Non-pigmented ciliary epithelial cell (primary cell): ENCODE measurements at places on chromosomes 5 and 9.

DNA sequence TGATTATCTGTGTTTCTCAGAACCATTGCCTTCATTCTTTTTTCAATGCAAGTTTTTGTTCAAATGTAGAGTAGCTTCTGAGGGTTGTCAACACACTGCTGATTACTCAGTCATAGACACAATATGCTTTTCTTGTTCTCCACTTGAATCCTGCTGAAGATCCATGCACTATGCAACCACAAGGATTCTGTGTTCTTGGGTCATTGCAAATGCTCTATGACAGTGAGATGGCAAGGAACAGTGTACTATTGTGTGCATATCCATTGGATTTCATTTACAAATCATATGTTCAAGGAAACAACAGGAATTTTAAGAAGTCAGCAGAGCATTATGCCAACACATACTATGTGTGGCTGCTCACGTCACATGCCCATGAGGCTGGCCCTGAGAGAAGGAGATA is 1590.2 kb downstream of the EFNA5 start:
- DNase-seq = no peak

DNA sequence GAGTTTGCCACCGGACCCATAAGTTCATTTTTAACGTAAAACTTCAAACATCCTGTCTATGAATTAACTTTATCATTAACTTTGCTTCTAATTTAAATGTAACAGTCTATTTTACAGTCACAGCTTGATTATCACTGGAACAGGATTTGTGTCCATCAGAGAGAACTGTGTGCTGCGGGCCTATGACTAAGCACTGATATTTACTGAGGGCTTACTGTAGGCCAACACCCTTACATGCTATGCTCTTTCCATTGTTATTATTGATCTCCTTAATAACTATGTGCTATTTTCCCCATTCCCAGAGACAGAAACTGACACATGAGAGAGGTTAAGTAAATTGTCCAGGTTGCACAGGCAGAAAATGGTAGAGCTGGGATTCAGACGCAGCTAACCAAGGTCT is 24.0 kb upstream of the GPR151 start:
- no peak for DNase-seq

- DNase-seq = no peak
Measured at GRCh38 chr9:84322828-84323227, 17.7 kb downstream of the SLC28A3 start.

- DNase-seq = no peak
Measured at GRCh38 chr9:68817079-68817875, 112.2 kb downstream of the PIP5K1B start.

DNA sequence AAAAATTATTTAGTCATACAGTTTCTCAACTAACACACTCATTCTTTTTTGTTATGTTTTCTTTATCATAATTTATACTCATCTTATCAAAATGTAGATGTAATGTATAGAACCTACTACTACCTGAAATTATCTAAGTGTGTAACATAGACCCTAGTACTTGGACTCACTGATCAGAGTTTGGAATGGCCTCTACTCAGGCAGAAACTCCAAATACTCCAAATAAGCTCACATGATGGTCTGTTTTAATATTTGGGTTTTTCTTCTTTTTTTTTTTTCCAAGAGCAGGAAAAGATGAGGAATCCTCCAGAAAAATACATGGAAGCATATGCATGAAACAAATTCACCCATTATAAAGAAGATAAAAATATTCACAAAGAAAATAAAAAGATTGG is 126.3 kb downstream of the PDE4D start:
- DNase-seq = no peak

- no peak for DNase-seq
Measured at GRCh38 chr9:94865582-94866452, 139.3 kb downstream of the AOPEP start.
